ENCODE measurements at places on chromosomes 6 and 20.

DNA sequence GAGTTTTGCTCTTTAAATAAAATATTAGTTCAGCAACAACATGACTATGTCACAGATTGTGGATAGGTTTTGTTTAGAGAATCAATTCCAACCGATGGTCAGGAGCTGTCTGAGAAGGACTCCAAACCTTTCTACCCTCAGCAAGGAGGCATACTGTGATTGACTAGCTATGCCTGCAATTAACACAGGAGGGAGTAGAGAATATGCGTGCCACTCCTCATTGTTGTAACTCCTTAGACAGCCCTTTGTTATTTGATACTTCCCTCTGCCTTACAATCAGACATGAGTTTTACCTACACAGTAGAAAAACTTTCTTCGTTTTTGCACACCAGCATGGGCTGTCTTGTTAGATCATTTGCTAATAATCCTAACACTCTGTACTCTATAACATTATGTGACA is 796.5 kb downstream of the PRIM2 start:
- no peak for DNase-seq

DNA sequence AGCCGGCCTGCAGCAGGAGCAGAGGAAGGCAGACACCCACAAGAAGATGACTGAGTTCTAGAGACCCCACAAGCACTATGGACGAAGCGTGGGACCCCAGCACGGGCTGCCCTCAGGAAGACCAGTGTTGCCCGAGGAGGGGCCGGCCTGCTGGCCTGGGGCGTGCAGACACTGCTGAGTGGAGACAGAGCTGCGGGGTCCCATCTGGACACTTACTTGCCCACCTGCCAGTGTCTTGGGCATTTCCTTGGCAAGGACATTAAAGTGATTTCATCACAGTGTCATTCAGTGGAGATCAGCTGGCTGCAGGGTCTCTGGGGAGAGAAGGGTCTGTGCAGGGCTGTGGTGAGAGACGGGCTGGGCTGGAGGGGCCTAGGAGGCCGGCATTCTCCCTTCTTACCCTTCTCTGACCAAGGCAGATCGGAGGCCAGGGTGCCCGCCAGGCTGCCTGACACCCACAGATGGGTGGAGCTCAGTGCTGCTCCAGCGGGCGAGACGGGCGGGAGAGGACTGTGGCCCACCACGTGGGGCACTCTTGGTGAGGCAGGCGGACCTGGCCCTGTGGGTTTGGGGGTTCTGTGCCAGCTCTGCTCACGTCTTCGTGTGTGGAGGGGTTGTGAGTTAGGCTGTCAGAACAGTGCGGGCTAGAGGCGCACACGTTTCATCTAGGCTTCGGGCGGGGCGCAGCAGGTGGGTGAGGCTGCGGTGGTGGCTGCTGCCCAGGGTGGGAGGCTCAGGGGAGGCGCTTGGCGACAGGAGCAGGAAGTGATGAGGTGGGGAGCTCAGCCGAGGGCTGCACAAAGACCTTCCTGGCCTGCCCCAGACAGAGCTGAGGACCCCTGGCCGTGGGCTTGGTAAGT is at the start of gene LIME1:
Gene LIME1 (plus strand): TSS at position 806 of the 860 bp plus-strand sequence. CDS start 886 bp downstream, outside the sequence.
- DNase-seq = no peak

- no peak for DNase-seq
These were observed 14.7 kb upstream of the NOL4L start for GRCh38 chr20:32599783-32600340.

DNA sequence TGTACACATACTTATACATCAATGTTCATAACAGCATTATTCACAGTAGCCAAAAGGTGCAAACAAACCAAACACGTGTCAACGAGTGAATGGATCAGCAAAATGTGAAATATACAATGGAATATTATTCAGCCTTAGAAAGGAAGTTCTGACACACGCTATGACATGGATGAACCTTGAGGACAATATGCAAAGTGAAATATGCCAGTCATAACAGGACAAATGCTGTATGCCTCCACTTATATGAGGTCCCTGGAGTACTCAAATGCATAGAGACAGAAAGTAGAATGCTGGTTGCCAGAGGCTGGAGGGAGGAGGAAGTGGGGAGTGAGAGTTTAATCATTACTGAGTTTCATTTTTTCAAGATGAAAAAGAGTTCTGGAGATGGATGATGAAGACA is 37.8 kb upstream of the IGF2R start:
- DNase-seq = no peak

- DNase-seq = no peak
These were observed 12.0 kb upstream of the GMDS start for GRCh38 chr6:2257363-2257762.

DNA sequence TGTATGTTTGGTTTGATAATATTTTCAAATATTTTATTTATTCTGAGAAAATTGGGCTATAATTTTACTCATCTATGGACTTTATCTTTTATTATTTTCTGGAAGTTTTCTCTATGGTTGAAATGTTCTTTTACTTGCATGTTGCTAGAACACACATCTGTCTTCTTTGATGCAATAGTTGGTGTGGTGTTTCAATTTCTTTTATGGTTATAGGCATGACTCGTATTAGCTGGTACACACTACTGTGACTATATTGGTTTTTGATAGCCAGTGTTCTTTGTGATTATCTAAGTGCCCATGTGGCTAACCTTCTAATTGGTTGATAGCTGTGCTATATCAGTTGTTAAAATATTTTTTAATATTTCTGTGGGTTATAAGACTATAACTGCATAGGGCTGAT is 1343.3 kb upstream of the GJE1 start:
- no peak for DNase-seq

GRCh38 chr6:151380848-151381205 is 10.5 kb downstream of the ZBTB2 start:
- DNase-seq = no peak

DNA sequence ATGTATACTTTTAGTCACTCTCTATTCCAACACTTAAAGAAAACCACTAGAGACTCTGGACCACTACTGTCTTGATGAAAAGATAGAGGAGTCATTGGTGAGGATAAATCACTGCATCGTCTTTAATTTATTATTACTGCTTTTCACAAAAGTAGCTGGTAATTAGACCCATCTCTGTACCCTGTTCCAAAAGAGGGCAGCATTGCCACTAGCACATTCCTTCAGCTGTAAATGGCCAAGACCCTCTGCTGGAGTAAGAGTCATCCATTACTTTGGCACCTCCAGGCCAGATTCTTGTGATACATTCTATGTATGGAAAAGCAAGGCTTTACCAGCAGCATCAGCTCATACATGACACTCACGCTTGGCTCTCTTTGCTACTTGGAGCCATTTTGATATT is 49.5 kb upstream of the PREP start:
- no peak for DNase-seq

GRCh38 chr6:11580686-11581405 is 43.3 kb downstream of the TMEM170B start:
- no peak for DNase-seq

DNA sequence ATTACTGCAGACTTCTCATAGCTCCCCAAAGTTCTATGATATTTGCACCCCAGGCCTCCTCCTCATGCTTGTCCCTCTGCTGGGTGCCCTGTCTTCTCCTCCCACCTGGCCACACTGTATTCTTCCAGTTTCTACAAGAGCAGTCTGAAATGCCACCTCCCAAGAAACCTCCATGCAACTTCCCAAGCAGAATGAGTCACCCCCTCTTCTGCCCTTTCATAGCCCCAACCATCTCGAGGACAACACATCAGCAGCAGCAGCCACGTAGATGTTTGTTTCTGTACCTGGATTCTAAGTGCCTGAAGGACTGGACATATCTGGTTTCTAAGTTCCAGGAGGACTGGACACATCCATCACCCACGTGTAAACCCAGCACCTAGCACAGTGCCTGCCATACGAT is 6.6 kb upstream of the ULBP2 start:
- no peak for DNase-seq

DNA sequence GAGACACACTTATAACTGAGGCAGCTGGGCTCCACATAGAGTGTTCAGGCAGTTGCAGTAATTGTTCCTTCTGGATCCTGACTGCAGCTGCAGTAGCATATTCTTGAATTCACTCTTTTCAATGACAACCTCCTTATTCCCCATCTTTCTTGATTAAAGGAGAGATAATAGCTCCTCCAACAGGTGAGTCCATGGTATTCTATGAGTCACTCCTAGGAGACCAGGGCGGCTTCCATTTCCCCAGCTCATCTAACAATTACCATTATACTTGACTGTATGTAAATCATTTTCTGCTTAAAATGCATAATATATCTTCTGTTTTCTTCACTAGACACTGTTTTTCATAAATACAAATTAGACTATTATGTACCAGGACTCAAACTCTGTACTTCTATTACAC is 62.4 kb downstream of the TENT5A start:
- no peak for DNase-seq

DNA sequence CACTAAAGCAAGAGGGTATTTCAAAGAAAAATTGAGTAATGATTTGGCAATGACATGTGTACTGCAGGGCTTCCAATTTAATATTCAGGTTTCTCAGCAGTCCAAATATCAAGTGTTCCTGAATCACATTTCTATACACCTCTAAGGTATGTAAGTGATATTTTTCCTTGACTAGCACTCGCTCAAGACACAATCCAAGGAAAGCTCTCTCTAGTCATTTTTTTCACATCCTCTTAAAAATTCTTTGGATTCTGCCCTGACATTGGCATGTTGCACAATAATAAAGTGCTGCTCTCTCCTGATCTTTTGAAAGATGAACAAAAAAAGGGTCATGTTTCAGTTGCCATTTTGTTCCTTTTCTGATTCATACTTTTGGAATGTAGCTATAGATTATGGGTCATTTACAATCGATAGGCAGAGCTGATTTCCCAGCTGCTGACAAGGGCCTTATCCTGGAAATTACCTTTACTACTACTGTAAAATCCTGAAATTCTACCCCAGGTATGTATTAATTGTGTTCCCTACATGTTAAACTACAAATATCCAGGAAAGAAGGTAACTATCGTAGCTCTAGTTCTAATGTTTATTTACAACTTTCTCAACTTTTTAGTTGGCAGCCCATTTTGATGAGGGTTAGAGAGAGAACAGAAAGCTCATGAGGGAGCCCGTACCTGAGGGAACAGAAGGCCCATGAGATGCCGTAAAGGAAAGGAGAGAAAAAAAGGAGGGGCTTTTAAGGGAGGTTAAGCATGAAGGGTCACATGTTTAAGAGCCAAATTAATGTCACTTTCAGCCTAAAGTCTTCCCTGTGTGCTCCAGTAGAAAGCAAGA is 22.2 kb upstream of the ADGRG6 start:
- DNase-seq = no peak

GRCh38 chr6:14439419-14439818 is 321.8 kb downstream of the CD83 start:
- DNase-seq = no peak

GRCh38 chr6:164151161-164152120 is 736.9 kb downstream of the QKI start:
- DNase-seq = no peak

All from cortex of kidney (tissue), 1 donor.